Effector CD8-positive, alpha-beta T cell (primary cell): ENCODE measurements at places on chromosomes 5 and 9.

DNA sequence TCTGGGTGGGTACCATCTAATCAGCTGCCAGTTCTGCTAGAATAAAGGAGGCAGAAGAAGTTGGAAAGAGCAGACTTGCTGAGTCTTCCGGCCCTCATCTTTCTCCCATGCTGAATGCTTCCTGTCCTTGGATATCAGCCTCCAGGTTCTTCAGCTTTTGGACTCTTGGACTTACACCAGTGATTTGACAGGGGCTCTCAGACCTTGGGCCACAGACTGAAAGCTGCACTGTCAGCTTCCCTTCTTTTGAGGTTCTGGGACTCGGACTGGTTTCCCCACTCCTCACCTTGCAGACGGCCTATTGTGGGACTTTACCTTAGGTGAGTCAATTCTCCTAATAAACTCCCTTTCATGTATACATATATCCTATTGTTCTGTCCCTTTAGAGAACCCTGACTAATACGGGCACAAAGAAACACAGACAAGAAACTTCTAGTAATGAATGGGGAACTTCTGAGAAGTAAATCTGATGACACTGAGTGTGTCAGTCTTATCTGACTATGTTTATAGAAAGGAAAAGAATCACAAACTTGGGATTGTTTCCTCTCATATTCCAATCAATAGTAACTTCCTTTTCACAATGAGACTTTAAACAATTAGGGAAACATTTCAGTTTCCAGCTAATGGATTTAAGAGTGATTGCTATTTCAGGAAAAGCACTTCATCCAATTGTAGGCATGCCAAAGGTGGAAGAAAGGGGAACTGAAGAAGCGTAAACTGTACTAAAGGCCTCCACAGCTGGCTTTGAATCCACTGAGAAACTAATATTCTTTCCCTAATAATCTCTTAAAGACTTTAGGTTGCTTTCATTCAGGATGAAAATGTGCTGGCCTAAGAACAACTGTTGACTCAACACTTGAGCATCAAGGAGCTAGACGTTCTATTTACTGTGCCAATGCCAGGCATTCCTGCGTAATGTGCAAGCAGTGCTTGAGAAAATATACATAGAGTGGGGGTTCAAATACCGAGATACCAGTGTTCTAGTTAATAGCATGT, 127.9 kb upstream of the PTGER4 start:
- no peak for DNase-seq

- DNase-seq: no peak
These were observed 54.0 kb upstream of the NEURL1B start for GRCh38 chr5:172587061-172587405.

DNA sequence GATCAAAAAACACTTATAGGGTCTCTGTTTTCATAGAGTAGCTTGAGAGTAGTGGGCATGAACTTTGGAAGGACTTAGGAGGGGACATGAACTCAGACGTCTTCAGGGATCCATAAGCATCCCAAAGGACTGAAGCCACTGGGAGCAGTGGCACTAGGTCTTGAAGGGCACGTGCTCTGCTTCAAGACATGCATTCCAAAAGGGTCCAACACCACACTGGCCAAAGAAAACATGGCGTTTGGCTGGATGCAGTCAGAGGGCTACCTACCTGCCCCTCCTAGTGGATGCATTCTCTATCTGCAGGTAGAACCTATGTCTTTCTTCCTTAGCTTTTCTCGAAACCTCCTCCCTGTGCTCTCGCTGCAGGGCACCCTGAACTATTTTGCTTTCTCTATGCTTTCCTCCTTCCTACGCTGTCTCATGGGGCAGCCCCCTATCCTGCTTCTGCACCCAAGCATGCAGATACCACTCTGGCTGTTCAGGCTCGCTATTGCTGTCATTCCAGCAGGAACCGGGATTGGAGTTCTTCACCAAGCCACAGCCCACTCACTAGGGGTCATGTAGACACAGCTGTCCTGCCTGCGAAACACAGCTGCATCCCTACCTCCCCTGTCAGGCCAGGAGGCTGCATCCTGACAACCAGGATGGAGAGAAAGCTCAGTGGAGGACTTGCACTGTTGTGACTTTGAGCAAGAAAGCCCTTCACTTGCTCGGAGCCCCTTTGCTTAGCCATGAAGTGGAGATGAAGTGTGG, 11.9 kb downstream of the FAM240B start:
- DNase-seq: no peak

- DNase-seq: no peak
These were observed 191.3 kb upstream of the NREP start for GRCh38 chr5:111948092-111948841.

DNA sequence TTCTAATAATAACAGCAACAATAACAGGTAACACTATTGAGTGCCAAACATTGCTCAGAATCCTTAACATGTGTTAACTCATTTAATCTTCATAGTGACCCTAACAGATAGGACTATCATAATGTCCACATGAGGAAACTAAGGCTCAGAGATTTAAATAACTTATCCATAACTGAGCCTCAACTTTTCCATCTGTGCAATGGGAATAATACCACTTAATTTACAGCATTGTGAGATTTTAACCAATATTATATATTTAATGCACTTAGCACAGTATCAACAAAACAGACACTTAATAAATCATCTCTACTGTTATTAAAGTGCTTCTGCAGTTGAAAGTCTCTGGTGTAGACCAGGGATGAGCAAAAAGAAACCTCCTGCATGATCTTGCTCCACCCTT, 28.2 kb downstream of the TTC39B start:
- DNase-seq: no peak

- DNase-seq: no peak
These were observed 31.5 kb upstream of the SPRY4 start for GRCh38 chr5:142356349-142356715.

- no peak for DNase-seq
These were observed 62.3 kb downstream of the AP3B1 start for GRCh38 chr5:78232163-78232562.

DNA sequence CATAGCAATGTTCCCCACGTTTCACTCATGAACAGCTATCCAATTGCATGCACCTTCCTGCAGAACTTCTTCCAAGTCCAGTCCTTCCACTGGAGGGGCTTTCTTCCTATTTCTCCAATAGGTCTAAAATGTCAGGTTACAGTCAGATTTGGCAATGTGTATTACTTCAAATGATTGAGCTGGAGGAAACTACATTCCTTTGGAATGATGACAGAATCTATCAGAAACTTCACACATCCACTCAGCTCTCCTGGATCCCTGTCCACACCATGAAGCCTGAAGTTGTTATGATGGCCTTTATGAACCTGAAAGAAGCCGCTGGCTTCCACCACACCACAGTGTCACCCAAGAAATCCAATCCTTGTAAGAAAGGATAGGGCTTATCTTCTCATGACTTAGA, 32.2 kb downstream of the FBXW2 start:
- no peak for DNase-seq

DNA sequence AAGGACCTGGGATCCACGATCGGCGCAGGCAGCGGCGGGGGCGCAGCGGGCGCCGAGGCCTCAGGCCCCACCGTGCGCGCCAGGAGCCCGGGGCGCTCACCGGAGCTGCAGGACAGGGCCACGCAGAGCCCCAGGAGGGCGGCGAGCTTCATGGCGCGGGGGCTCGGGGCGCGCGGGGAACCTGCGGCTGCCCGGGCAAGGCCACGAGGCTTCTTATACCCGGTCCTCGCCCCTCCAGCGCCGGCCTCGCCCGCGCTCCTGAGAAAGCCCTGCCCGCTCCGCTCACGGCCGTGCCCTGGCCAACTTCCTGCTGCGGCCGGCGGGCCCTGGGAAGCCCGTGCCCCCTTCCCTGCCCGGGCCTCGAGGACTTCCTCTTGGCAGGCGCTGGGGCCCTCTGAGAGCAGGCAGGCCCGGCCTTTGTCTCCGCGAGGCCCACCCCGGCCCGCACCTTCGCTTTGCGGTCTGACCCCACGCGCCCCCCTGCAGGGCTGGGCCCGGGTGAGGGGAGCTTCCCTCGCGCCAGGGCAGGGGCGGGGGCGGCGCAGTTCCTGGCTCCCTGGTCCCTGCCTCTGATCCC, at the start of gene SCGB3A1:
SCGB3A1 (minus strand) TSS at position 189 of the 577 bp plus-strand sequence; CDS start at position 152, 37 bp downstream.
- no peak for DNase-seq

- no peak for DNase-seq
These were observed 7.6 kb upstream of the CLPTM1L start for GRCh38 chr5:1352231-1353219.
